ENCODE measurements at places on chromosomes 1 and 21.

GRCh38 chr1:7247791-7248548, 462.7 kb downstream of the CAMTA1 start:
- no peak for DNase-seq

DNA sequence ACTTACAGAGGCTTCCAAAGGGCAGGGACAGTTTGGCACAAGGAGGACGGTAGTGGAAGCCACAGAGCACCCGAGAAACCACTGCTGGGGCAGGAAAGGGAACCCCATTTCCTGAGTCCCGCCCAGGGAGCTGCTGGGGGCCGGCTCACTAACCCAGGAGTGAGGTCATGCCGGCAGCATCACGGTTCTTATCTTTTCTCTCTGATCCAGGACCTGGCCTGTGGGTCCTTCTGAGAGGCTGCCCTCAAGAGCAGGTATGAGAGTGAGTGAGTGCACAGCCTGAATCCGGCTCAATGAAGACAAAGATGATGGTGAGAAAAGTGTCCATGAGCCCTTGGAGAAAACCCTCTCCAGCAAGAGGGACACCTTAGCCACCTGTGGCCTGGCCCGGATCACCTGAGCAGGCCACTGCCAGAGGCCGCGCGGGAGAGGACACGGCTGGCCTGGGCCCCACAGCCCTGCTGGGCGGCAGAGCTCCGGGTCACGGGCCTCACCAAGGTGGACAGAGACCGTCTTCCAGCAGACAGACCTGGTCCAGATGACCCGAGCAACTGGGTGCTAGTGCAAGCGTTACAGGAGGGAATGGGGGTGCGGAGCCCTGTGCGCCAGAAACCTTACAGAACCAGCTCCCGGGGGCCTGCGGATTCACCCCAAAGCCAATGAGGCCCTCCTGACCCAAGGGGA, 94.9 kb downstream of the RIPK4 start:
- peak; percentile 24 for DNase-seq

GRCh38 chr21:26804895-26805609, 40.2 kb downstream of the ADAMTS1 start:
- DNase-seq = no peak

GRCh38 chr1:162994921-162995320, 74.2 kb upstream of the RGS4 start:
- DNase-seq = no peak

DNA sequence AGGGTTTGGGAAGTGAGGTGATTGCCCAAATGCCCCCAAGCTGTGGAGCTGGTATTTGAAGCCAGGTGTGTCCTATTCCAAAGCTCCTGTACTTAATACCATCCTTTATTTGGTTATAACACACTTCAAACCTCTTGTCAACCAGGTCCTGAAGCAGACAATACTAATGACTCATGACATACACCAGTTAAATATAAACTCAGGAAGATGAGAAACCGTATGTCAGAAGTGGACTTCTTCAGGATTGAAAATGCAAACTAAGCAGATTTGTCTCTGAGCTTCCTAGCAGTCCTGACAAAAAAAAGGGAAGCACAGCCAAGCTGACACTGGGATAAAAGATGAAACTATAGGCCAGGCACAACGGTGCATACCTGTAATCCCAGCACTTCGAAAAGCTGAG, 70.6 kb downstream of the ALPL start:
- DNase-seq = no peak

GRCh38 chr1:27220096-27220495, 14.3 kb upstream of the WDTC1 start:
- DNase-seq = no peak

GRCh38 chr1:223707256-223708000, 4.9 kb upstream of the CAPN2 start:
- no peak for DNase-seq

DNA sequence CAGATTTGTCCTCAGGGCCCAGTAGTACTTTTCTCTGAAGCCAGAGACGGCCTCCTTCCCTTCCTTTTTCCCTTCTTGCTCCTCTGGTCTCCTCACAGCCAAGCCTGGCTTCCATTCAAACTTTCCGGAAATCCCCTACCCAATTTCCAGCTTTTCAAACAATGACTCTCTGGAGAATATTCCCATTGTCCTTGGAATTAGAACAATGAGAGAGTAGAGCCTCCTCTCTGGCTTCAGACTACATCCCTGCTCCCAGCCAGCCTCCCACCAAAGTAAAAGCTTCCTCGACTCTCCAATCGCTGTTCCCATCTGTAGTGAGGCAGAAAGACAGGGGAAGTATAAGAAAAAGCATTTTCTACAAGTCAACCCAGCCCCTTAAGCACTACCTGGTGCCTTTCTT, 77.7 kb upstream of the SOX13 start:
- DNase-seq = no peak

GRCh38 chr1:24528744-24529143, 26.1 kb downstream of the RCAN3 start:
- DNase-seq = no peak

GRCh38 chr1:17200756-17201155, 4.2 kb upstream of the PADI1 start:
- DNase-seq = no peak

GRCh38 chr21:38219049-38219628, 37.7 kb upstream of the KCNJ15 start:
- DNase-seq = peak; percentile 86

GRCh38 chr1:174428033-174428432, 19.7 kb upstream of the GPR52 start:
- DNase-seq = no peak

- peak; percentile 53 for DNase-seq
Observed at GRCh38 chr1:209402697-209403096, 180.8 kb upstream of the CAMK1G start.

DNA sequence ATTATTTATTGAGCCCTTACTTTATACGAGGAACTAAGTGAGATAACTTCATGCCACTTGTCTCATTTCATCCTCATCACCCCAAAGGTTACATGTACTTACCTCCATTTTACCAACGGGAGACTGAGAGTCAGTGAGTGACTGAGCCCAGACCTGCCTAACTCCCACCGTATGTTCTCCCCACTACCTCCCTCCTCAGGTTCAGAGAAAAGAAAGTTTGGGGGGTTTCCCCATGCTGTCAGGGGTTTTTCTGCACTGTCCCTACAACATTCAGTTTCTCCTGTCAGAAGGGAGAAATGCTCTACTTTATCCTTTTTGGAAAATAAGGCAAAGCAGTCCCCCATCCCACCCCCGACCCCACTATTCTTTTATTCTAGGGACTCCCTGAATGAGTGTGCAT, 32.9 kb downstream of the FAM78B start:
- no peak for DNase-seq

DNA sequence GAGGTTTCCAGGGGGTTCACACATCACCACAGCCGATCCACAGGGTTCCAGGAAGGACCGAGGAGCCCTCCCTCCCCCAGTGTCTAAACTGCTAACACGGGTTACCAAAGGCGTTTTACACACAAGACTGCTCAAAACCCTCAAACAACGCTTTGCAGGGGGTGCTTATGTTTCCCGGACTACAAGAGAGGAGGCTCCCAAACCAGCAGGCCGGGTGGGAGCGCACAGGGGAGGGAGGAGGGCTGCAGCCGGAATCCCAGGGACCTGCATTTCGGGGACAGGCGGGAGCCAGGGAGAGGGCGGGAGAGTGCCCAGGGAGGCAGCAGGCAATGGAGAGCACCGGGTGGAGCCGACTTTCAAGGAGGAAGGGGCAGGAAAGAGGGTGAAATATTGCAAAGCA, 50.8 kb downstream of the ACBD3 start:
- DNase-seq = no peak

DNA sequence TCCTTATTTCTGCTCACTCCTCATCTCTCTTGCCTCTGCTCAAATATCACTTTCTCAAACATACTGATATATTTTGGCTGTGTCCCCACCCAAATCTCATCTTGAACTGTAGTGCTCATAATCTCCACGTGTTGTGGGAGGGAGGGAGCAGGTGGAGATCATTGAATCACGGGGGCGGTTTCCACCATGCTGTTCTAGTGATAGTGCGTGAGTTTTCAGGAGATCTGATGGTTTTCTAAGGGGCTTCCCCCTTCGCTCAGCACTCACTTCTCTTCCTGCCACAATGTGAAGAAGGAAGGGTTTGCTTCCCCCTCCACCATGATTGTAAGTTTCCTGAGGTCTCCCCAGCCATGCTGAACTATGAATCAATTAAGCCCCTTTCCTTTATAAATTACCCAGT, 26.6 kb downstream of the ZBTB8OS start:
- peak; percentile 26 for DNase-seq

- DNase-seq = no peak
Observed at GRCh38 chr1:215794156-215794555, 227.1 kb downstream of the KCTD3 start.

DNA sequence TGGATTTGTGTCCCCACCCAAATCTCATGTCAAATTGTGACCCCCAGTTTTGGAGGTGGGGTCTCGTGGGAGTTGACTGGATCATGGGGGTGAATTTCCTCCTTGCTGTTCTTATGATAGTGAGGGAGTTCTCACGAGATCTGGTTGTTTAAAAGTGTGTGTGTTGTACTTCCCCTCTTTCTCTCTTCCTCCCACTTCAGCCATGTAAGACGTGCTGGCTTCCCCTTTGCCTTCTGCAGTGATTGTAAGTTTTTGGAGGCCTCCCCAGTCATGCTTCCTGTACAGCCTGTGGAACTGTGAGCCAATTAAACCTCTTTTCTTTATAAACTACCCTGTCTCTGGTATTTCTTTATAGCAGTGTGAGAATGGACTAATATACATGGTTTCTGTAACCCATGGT, 64.6 kb downstream of the RHOU start:
- no peak for DNase-seq

DNA sequence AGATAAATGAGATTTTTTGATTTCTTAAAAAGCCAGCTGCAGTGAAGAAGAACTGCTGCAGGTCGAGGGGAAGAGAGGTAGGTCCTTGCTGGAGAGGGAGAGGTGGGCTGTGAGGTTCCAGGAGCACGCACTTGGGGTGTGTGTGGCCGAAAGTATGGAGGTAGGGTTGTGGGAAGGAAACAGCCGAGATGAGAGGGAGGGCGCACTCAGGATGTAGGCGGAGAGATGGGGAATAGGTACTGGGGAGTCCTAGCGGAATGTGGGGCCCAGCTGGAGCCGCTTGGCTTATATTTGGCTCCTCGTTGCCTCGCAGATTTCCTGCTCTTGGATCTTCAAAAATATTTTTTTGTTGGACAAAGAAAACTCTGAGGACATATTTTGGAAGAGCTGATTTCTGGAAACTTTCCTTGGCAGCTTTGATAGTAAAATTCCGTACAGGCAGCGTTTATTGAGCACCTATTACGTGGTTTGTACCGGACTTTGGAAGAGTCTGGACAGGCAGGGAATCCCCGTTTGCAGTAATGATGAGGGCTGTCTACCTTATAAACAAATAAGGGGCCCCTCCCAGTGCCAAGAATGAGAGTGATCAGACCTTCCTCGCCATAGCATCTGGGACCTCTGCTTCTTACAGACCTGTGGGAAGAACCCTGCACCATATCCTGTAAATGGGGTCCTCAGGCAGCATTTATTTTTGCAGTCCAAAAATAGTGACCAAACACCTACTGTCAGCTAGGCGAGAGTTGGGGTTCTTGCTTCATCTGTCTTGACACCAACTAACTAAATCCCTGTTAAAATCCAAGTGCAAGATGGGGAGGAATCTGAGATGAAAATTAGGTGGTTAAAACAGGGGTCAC, 1.5 kb downstream of the LRRC8D start:
- DNase-seq = no peak

- no peak for DNase-seq
Observed at GRCh38 chr1:220798338-220798737, 11.6 kb downstream of the MTARC1 start.

GRCh38 chr1:181817091-181817490, 244.4 kb downstream of the ZNF648 start:
- DNase-seq = no peak

DNA sequence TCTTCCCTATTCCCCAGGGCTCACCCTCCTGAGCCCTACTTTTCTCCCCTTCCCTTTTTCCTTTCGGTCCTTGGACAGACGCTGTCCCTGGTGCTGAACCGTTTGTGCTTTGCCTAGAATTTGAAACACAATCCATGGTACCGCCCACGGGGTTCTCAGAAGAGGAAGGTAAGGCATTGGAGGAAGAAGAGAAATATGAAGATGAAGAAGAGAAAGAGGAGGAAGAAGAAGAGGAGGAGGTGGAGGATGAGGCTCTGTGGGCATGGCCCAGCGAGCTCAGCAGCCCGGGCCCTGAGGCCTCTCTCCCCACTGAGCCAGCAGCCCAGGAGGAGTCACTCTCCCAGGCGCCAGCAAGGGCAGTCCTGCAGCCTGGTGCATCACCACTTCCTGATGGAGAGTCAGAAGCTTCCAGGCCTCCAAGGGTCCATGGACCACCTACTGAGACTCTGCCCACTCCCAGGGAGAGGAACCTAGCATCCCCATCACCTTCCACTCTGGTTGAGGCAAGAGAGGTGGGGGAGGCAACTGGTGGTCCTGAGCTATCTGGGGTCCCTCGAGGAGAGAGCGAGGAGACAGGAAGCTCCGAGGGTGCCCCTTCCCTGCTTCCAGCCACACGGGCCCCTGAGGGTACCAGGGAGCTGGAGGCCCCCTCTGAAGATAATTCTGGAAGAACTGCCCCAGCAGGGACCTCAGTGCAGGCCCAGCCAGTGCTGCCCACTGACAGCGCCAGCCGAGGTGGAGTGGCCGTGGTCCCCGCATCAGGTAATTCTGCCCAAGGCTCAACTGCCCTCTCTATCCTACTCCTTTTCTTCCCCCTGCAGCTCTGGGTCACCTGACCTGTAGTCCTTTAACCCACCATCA, 10.4 kb downstream of the BCAN start:
- peak; percentile 67 for DNase-seq

- peak; percentile 47 for DNase-seq
Observed at GRCh38 chr1:236608930-236609726, 4.8 kb upstream of the HEATR1 start.

- DNase-seq = no peak
Observed at GRCh38 chr1:94863919-94864318, 43.8 kb downstream of the SLC44A3 start.

DNA sequence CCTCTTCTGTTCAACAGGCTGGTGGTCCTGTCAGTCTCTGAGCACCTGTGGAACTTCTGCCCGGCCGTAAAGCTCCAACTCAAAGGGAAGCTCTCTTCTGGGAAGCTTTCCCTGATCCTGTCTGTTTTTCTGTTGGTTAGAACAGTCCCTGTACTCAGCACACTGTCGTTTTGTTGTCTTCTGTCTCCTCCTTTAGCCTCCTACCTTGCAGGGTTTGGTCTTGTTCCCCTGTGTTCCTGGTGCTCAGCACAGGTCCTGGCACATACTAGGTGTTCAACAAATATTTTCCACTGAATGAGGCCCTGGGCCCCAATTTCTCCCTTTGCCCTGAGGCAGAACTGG, 328 bp upstream of the KDF1 start:
- DNase-seq = no peak

DNA sequence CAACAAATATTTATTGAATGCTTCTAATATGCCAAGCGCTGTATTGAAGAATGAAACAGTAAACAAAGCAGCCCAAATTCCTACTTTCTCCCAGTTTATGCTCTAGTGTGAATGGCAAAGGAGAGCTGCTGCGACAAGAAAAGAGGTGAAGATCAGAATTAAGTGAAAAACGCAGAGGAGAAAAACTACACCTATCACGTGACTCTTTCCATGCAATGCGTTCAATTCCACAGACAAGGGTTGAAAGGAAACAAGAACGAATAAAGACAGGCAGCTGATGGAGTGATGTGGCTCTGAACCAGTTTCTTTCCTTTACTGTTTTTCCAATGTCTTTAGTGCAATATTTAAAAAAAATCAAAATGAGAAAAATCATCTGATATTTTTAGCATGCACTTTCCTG, 23.6 kb downstream of the MT1HL1 start:
- no peak for DNase-seq

Measured in common myeloid progenitor, CD34-positive (primary cell).